Activated T-cell treated with anti-CD3 and anti-CD28 coated beads, Interleukin-2, amount 50 U/mL, for 24 hours (primary cell): ENCODE measurements at places on chromosomes 1 and 21.

- no peak for DNase-seq
Observed at GRCh38 chr1:26066857-26067256, 573 bp downstream of the TRIM63 start.

DNA sequence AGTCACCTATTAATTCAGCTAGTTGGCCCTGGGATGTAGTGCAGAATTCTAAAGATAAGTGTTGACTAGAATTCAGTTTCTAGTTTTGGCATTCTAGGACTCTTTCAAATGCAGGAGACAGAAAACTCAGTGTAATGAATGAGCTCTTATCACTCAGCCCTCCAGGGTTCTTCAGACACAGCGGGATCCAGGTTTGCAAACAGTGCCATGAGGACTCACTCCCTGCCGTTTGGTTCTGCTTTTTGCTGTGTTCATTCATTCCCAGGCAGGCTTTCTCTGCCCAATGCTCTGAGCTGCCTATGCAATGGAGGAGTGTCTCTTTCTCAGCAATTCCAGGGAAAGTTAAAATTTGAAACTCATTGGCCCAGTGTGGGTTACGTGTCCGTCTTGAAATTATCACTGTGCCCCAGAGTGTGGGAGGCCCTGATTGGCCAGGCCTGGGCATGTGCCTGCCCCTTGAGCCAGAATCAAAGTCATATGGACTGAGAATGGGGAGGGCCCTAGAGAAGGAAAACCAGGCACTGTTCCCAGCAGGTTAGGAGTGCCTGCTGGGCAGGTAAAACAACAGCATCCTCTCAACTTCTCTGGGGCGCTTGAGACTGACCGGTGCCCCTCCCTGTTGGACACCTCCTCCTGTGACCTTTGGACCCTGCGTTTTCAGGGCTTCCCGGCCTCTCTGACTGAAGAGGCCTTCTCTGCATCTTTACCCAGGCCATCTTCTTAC lies 43.4 kb downstream of the TMEM51 start:
- DNase-seq = no peak

- no peak for DNase-seq
Observed at GRCh38 chr1:211734359-211734758, 58.9 kb upstream of the NEK2 start.

DNA sequence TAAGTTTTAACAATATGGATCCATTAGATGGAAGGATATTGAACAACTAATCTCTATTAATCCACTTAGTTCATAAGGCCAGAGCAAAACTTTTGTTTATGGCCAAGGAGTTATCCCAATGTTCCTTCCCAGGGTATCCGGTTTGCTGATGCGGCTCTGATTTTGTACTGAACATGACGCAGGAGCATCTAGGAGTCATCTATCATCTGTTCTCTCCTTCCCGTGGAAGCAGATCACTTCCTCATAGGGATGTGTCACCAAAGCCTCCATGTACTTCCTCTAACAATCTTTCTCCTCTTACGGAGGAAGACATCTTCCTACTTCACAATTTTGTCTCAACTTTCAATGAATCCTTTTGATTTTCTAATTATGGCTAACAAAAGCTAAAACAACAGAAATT lies 206.6 kb downstream of the APP start:
- no peak for DNase-seq

GRCh38 chr1:21643624-21644023 lies 25.5 kb downstream of the RAP1GAP start:
- DNase-seq = no peak

GRCh38 chr1:96075704-96076455 lies 645.7 kb upstream of the PTBP2 start:
- DNase-seq = no peak

DNA sequence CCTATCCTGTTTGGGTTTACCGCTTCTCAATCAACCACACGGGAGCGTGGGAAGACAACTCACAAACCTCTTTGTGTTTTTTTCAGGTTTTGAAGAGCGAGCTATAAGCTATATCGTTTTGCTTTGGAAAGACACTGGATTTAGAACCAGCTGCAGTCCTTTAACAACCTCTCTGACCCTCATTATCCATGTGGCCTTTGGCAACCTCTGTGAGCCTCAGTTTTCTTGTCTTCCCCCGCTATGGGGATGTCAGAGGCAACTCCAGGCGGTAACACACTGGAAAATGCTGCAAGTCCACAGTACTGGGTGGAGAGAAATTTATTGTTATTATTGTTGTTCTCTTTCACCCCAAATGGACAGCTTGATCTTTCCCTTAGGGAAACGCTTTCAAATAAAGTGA lies 100.0 kb downstream of the ETS2 start:
- DNase-seq = no peak

DNA sequence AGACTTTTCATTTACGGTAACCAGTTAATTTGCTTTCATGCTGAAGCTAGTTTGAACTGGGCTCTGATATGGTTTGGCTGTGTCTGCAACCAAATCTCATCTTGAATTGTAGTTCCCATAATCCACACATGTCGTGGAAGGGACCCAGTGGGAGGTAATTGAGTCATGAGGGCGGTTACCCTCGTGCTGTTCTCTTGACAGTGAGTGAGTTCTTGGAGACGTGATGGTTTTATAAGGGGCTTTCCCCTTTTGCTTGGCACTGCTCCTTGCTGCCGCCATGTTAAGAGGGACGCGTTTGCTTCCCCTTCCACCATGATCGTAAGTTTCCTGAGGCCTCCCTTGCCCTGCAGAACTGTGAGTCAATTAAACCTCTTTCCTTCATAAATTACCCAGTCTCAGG lies 10.3 kb upstream of the FHAD1 start:
- no peak for DNase-seq

DNA sequence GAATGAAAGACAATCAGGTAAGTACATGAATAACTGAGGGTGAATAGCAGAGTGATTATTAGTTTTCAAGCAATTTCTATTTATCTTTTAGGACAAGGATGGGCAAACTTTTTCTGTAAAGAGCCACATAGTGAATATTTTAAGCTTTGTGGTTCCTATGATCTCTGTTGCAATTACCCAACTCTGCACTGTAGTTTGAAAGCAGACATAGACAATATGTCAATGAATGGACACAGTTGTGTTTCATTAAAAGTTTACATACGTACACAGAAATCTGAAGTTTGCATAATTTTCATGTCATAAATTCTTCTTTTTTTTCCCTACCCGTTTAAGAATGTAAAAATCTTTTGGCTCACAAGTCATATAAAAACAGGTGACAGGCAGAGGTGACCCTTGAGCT lies 71.4 kb downstream of the ZNF281 start:
- DNase-seq = no peak

DNA sequence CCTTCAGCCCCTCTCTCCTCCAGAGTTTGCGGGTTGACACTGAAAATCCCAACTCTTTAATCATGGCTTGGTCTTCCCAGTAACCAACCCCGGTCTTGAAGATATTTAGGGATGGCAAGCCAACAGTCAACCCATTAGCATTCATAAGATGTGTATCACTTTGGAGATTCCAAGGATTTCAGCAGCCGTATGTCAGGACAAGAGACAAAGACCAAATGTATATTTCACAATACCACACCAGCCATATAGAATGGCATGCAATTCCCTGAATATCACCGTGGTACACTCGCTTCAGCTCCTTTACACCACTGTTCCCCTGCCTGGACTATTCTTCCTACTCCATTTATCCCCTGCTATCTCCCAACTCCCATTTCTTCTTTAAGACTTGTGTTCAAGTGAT lies 109.2 kb downstream of the CSMD2 start:
- no peak for DNase-seq

DNA sequence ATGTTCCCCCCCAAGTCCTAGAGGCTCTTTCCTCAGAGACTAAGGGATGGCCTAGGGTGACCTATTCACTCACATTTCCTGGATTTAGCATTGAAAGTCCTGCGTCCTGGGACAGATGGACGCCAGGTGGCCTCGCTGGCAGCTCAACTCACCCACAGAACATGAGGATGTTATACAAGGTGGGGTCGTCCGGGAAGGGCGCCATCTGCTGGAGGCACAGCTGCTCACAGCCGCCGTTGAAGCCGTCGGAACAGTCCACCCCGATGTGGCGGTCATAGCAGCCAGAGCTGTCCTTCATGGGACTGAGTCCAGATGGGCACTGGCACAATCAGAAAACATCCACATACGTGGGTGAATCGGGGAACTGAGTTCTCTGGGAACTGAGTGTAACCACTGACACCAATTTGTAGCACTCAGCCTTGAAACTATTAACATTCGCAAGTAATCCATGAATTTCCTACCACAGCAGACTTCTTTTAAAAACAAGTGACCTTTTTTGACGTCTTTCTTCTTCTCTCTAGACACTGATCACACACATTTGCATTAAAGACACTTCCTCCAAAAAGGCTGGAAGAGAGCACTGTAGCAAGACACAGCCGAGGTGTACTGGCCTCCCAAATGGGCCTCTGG lies 215.4 kb downstream of the ASTN1 start:
- DNase-seq = no peak

DNA sequence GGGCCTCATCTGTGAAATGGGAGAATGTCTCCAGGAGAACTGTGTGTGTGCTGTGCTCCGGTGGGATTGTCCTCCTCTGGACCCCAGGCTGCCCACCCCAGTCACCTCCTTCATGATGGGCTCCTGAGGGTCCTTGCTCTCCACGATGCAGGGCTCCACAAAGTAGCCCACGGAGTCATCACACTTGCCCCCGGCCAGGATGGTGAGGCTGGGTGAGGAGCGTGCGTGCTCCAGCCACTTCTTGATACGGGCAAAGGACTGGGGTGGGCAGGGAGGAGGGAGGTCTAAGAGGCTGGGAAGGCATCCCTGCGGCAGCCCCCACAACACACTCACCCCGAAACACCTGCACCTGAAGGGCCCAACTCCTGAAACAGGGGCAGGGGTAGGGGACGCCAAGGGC lies 16.8 kb upstream of the TAS1R2 start:
- DNase-seq = no peak

GRCh38 chr1:31788825-31789256 lies 24.7 kb upstream of the ADGRB2 start:
- DNase-seq = no peak

GRCh38 chr1:240854367-240854766 lies 242.4 kb upstream of the GREM2 start:
- no peak for DNase-seq

DNA sequence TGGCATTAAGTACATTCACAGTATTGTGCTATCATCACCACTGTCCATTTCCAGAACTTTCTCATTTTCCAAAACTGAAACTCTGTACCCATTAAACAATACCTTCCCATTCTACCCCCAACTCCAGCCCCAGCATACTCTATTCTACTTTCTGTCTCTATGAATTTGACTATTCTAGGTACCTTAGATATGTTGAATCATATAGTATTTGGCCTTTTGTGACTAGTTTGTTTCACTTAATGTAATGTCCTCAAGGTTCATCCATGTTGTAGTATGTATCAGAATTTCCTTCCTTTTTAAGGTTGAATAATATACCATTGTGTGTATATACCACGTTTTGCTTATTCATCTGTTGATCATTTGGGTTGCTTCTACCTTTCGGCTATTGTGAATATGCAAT lies 11.5 kb downstream of the MTR start:
- DNase-seq = no peak

GRCh38 chr1:1889847-1890505 lies 911 bp downstream of the GNB1 start:
- peak; percentile 71 for DNase-seq

DNA sequence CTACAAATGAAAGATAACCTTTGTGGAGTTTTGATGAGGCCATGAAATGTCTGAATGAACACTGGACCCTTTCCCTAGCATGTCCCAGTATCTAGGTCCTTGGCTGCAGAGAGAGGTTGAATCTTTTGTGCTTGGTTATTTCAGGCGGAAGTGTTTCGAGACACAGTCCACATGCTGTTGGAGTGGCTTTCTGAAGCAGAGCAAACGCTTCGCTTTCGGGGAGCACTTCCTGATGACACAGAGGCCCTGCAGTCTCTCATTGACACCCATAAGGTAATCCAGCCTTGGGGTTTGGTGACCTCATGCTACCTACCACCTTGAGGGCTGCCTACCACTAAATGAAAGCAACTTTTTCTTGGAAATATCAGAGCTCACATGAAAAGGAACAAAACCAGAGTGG lies 38.9 kb upstream of the BMP8A start:
- DNase-seq = no peak

- DNase-seq = no peak
Observed at GRCh38 chr21:43034101-43034500, 41.5 kb downstream of the CBS start.

GRCh38 chr1:56481140-56481694 lies 98.1 kb downstream of the PLPP3 start:
- DNase-seq = no peak

- DNase-seq = no peak
Observed at GRCh38 chr1:40606978-40607377, 58.5 kb downstream of the RIMS3 start.

GRCh38 chr1:228351850-228352249 lies 54.8 kb downstream of the TRIM11 start:
- no peak for DNase-seq

GRCh38 chr1:119602169-119602568 lies 45.9 kb downstream of the ZNF697 start:
- DNase-seq = no peak

GRCh38 chr1:110174961-110175360 lies 24.7 kb downstream of the SLC6A17 start:
- no peak for DNase-seq

DNA sequence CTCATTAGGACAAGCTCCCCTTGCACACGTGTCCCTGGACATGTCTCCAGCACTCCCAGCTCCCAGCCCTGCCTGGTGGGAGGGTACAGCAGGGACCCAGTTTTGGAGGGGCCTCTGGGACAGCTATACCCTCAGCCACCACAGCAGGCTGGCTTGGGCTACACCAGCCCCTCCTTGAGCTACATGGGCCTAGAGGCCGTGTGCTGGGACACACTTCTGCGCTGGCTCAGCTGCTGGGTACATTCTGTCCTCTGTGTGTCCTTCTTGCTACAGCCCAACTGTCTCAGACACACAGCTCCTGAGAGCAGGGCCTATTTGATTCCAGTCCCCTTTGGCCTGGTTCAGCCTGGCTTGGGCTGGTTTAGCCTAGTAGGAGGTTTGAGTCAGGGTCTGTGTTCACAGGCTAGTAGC lies 26.7 kb downstream of the DMAP1 start:
- no peak for DNase-seq

DNA sequence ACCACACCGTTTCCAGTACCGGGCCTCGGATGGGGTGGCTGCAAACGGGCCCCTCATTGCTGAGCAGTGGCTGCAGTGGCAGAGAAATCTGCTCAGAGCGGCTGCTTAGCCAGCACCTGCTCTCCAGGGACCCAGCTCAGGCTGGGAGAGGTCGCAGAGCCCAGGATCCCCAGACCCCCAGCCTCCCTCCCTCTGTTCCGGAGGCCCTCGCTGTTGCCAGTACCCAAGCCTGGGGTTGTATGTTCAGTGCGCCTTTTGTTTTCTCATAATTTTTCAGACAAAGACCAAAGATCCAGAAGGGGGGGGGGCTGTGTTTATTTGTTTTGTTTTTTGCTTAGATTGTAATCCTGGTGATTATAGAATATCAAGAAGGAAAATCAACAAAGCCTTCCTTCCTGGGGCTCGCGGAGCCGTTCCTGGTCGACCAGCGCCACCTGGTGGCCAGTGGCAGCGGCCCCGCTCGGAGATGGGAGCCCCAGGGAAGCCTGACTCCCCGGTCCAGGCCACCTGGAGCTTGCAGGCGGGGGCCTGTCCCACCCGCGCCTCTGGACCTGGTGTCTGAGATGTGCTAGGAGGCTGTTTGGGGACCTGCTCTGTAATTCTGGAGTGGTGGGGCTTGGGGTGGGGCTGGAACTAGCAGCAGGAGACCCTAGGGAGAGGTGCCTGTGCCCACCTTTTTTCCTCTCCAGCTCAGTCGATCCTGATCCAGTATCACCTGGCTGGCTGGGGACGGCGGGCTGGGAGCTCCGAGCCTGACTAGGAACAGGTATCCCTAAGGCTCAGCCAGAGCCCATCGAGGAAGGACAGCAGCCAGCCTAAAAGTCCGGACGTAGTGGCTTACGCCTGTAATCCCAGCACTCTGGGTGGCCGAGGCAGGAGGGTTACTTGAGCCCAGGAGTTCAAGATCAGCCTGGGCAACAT lies 123.9 kb upstream of the VAMP3 start:
- DNase-seq = peak; percentile 80
